CD4-positive, alpha-beta T cell treated with Interleukin-6 at 100 ng/mL for 8 hours (primary cell): ENCODE measurements at places on chromosomes 7 and 10.
A peak's percentile ranks its signal among the peaks of the same experiment; 100 is the strongest.

GRCh38 chr10:35412003-35412723, 75.9 kb downstream of the CCNY start:
- DNase-seq = no peak

GRCh38 chr10:109770663-109771062, 152.6 kb downstream of the XPNPEP1 start:
- no peak for DNase-seq

DNA sequence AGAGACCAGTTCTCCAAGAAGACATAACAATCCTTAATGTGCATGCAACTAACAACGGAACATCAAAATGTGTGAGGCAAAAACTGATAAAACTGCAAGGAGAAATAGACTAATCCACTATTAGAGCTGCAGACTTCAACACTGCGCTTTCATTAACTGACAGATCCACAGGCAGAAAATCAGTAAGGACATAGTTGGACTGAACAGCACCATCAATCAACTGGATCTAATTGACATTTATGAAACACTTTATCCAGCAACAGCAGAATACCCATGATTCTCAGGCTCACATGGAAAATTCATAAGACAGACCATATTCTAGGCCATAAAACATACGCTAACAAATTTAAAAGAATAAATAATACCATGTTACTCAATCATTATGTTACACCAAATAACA, 21.6 kb upstream of the ATP6V0A4 start:
- DNase-seq = no peak

GRCh38 chr7:127819975-127820731, 168.2 kb downstream of the SND1 start:
- peak; percentile 4 for DNase-seq

DNA sequence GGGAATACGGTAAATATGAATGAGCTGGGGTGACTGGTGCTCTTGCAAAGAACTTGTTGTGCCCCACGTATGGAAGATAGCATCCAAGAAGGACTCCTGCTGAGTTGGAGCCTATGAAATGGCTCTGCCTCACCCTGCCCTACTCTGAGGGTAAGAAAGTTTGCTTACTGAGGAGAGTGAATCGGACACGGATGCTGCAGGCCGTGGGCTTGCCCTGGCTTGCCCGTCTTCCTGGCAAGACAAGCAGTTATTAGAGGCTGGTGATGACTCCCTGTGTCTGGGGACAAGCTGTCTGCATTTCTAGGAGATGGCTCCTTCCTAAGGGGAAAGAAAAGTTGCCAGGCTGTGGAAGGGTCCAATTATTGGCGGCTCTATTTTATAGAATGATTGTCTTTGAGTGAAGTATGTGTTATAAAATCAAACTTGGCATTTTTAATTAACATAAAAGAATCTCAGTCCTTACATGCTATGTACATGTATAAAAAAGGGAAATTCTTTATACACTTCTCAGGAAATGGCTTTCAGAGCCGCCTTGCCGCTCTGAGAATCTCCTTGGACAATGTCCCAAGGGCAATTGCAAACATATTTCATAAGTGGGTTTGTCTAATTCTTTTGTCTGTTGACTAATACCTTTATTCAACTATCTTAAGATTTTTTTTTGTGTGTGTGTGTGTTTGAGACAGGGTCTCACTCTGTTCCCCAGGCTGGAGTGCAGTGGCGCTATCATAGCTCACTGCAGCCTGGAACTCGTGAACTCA, 64.6 kb downstream of the CYP26A1 start:
- no peak for DNase-seq

- DNase-seq = no peak
These were observed 53.8 kb downstream of the KDM7A start for GRCh38 chr7:140122965-140123364.

- DNase-seq = no peak
These were observed 16.5 kb upstream of the INPP5A start for GRCh38 chr10:132521041-132521465.

DNA sequence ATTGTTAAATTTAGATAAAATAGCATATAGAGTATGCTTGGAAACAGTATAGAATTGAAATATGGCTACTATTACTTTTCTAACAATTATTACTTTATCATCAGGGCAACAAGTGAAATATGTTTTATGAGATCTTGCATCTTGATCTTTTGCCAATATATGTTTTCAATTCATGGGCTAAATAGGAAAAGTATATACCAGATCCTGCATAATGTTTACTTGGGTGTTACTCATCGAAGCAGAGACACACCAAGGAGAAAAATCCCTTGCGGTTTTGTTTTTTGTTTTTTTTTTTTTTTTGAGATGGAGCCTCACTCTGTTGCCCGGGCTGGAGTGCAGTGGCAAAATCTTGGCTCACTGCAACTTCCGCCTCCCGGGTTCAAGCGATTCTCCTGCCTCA, 541.4 kb downstream of the SUGCT start:
- no peak for DNase-seq

DNA sequence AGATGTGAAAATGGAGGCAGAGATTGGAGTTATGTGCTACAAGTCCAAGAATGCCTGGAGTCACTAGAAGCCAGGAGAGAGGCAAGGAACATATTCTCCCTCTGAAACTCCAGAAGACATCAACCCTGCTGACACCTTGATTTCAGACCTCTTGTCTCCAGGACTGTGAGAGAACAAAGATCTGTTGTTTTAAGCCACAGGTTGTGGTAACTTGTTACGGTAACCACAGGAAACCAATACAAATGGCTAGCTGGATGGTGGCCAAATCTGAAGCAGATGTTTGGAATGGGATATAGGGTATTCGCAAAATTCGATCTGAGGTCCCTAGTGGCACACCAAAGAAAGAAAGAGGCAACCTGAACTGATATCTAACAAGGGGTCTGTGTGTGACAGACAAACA, 129.0 kb downstream of the HERPUD2 start:
- no peak for DNase-seq

DNA sequence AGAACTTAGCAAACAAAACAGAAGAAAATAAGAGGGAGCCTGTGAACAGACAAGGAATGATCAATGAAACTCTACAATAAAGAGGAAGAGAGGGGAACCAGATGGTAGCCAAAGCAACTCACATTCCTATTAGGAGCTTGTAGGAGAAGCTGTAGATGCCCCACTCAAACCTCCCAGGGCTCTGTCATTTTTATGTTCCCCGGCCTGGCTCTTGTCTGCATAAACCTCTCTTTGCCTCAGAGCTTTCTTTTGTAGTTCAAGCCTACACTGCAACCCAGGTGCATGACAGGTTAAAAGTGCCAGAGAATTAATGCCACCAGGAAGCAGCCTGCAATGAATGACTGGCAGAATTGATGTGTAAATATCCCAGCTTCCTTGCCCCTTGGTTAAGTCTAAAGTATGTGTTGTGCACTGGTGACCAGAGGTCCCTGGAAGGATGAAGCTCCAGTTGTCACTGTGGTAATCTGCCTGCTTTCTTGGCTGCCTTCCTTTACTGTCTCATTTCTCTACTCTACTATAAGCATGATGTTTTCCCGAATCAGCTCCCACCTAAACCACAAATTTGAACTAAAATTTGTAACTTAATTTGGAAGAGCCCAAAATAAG, 40.4 kb downstream of the HDAC9 start:
- DNase-seq = no peak

DNA sequence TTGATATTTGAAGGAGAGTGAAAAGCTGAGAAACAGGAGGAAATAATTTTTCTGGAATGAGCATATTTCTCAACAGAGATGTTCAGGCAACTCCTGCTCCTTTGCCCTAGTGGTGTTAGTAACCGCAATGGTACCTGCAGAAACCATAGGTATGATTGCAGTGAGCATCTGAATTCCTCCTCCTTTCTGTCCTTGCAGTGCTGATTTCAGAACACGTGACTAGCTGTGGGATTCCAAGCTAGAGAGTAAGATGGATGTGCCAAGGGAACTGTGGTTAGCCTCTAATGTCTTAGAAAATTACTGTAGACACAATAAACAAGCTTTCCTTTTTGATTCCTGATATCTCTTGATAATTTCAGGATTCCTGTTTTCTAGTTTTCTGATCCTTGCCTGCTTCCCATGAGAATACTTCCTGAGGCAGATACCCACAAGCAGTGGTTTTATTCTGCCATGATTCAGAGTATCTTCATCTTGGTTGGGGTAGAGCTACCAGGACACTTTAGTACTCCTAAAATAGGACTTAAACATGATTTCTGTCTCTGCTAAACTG, 27.5 kb downstream of the LRGUK start:
- no peak for DNase-seq

DNA sequence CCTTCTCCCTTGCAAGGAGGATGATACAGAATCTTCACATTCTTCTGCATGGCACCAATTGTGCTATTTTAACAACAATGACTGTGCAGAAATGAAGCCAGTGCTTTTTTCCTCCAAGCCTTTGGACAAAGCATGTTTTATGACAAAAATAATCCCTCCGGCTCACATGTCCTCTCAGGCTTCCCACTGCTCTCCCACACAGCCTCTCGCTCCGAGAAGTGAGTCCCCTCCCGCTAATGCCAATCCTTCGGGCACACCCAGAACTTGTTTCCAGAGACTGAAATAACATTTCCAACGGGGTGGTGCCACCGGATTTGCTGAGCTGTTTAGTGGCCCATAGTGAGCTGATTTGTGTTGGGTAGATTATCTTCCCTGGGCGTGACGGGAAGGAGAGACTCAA, 35.8 kb downstream of the RBM17 start:
- DNase-seq = no peak

GRCh38 chr10:123496996-123497660, 169.0 kb upstream of the GPR26 start:
- DNase-seq = no peak

DNA sequence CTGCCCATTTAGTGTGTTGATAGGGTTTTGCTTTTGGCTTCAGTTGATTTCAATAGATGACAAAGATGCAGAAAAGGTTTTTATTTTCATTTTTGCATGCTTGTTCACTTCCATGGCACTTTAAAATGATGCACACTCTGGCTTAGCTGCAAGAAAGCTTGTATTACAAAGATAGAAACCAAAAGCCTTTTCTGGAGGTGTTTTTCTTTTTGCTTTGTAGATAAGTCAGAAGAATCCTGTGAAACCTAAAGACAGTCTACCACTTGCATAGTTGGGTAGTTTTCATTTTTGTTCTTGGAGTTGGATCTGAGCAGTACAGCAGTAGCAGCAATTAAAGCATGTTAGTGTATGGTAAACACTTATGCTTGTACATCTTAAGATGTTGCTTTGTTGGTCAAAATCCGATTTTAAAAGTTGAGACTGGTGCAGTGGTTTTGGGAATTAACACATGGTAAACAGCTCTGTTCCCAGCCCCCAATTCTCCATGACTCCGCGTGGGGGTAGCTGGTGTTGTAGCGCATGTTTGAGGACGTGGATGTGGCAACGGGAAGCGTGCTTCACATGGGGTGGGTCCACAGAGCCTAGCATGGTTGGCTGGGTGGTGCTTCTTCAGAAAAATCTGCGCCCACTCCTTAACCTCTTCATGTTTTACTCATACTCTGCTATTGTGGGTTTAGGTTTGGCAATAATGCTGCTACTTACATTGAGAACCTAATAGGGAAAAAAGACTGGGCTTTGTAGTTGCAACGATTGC, 19.8 kb downstream of the CCNY start:
- no peak for DNase-seq

DNA sequence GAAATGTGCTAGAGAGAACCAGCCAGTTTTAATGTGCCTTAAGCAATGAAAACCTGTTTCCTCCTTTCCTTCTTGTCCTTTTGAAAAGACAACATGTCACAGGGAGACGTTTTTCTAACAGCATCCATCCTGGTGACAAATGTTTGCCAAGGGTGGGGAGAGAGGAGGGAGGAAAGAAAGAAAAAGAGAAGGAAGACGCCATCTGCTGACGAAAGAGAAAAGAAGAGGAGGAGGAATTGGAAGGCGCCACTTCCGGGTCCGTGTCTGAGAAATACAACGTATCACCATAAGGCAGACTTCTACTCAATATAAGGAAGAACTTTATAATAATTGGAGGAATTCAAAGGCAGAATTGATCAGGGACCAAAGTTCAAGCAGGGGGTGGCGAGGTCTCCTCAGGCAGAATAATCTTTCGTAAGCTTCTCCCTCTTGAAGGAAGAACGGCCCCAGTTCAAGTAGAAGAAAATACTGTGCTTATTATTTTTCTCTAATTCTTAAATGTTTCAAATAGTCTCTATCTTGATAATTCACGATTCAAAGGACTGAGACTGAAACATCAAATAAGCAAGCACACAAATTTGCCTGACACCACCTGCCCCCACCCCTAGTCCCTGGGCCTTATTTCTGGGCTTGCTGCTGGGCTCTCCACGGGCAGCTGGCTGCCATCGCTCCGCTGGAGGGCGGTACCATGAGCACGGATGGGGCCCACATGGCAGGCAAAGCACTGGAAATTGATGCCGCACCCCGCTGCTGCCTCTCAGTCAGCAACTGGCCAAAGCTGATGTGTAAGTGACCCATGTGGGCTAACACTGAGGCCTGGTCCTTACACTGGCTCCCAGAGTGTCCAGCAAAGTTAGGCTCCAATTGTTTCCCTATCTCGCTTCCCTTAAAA, 273.7 kb upstream of the KLF14 start:
- DNase-seq = peak; percentile 67

DNA sequence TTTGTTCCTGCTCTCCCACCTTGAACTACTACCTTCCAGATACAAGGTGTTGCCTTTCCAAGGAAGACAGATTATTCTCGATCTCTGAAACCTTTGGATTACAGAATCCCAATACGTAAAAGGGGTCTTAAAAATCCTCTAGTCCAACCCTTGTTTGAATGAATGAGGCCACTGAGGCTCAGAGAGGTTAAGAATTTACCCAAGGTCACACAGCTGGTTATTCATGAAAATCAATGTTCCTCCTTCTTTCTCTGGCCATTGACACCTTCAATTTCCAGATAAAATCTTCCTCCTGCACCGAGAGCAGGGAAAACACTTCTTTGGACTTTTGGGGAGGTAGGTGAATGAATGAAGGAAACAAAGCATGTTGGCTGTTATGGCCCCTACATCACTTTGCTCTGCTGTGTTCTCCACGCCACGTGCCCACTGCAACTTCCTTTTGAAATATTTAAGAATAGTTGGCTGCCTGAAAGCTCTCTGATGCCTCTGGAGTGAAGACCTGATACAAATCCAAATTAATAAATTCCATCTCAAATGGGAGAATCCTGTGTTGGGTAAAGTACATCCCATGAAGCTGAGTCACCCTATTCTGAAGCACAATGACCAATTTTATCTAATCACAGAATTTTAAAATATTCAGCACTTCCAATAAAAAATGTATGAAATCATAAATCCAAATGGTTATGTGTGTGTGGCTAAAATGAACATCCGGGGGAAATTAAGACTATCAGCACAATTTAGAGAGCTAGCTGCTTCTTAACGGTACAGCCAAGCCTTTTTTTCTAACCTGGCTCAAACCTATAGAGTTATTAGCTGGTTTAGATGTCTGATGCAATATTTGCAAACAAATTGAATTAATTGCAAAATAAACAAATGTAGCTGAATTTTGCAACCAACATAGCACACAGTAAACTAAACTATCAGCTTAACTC, 7.3 kb downstream of the SVIL start:
- no peak for DNase-seq

GRCh38 chr7:27656724-27657123, 6.0 kb downstream of the HIBADH start:
- DNase-seq = no peak

- DNase-seq = no peak
These were observed 224.7 kb upstream of the SH2B2 start for GRCh38 chr7:102061981-102062390.

- DNase-seq = no peak
These were observed 315.3 kb downstream of the SNX13 start for GRCh38 chr7:17625043-17625442.

- DNase-seq = no peak
These were observed 37.2 kb downstream of the PLEKHS1 start for GRCh38 chr10:113788604-113789083.
